ENCODE measurements at places on chromosomes 12 and 14.

DNA sequence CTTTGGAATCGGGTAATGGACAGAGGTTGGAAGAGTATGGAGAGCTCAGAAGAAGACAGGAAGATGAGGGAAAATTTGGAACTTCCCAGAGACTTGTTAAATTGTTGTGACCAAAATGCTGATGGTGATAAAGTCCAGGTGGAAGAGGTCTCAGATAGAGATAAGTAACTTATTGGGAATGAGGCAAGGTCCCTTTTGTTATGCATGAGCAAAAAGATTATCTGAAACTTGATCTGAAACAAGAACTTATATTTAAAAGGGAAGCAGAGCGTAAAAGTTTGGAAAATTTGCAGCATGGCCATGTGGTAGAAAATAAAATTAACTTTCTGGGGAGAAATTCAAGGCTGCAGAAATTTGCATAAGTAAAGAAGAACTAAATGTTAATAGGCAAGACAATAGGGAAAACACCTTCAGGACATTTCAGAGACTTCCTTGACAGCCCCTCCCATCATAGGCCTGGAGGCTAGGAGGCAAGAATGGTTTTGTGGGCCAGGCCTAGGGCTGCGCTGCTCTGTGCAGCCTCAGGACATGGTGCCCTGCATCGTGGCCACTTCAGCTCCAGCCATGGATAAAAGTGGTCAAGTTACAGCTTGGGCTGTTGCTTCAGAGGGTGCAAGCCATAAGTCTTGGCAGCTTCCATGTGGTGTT, 425.7 kb upstream of the PRICKLE1 start:
- DNase-seq: no peak

GRCh38 chr12:57309420-57309819, 58.4 kb upstream of the STAC3 start:
- no peak for DNase-seq

- DNase-seq: no peak
These were observed 178.6 kb downstream of the EFCAB11 start for GRCh38 chr14:89775946-89776345.

- DNase-seq: peak; percentile 17
These were observed 13.4 kb downstream of the CSRNP2 start for GRCh38 chr12:51070004-51070403.

GRCh38 chr12:115273456-115273855, 589.5 kb upstream of the TBX3 start:
- no peak for DNase-seq

- DNase-seq: no peak
These were observed 557.2 kb downstream of the BCL11B start for GRCh38 chr14:98714626-98715425.

DNA sequence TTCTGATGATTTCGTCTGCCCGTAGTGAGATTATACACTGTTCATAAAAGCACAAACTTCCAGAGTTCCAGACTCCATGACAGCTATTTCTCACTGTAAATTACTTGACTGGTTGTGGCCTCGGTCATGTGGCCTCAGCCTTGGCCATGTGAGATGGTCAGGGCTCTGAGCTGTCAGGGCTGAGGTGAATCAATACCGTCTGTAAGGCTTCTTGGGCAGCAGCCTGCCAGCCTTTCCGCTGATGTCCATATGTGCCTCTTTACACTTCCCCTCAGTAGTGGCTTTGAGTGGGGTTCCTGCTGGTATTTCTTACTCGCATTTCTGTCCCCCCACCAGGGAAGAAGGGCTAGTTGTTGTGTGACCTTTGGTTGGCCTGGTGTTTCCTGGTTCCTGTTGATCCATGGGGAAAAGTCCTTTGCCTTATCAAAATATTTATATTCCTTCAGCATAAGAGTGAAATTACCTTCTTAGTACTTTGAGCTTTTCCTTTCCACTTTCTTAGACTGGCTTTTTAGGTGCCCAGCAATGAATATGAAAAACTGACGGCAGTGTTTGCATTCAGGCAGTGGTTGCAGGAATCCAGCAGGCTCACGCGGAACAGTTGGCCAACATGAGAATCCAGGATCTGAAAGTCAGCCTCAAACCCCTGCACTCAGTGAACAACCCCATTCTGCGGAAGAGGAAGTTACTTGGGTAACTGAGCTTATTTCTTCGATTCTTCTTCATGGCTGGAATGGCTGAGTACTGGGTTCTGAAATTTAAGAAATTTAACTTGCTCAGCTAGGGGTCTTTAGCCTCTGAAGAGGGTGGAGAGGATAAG, 46.1 kb downstream of the MAPKAPK5 start:
- no peak for DNase-seq

- DNase-seq: no peak
These were observed 18.2 kb upstream of the SUSD6 start for GRCh38 chr14:69593018-69593677.

GRCh38 chr14:89571491-89571890, 154.5 kb upstream of the FOXN3 start:
- DNase-seq: no peak

GRCh38 chr14:48974994-48975393, 611.2 kb downstream of the RPS29 start:
- no peak for DNase-seq

DNA sequence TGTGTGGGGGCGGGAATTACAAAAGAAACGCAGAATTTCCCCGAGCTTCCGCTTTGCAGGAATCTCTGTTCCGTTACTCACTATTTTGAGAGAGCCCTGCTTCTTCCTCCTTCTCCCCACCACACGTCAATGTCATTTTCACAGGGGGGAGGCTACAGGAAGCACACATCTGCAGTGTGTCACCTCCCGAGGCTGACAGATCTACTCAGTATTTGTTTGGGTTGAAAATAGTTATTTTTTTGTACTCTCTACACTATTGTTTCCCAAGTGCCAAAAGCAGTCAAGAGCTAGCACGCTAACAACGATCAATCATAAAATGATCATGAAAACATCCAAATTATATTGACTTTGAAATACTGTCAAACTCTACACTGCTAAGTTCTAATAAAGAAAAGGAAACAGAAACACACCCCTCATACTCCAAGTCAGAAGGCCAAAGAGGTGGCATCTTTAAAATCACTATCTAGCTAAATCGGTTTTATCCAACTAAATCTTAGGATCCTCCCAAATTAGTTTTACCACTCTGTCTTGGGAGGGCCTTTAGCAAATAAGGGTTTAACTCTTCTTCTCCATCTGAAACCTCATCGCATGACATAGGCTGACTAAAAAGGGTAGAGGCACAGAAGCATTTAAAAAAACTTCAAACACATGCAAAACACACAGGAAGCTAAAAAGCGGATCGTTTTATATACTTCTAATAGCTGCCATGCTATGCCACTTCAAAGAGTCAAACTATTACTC, 51.8 kb downstream of the FOXN3 start:
- peak; percentile 76 for DNase-seq

DNA sequence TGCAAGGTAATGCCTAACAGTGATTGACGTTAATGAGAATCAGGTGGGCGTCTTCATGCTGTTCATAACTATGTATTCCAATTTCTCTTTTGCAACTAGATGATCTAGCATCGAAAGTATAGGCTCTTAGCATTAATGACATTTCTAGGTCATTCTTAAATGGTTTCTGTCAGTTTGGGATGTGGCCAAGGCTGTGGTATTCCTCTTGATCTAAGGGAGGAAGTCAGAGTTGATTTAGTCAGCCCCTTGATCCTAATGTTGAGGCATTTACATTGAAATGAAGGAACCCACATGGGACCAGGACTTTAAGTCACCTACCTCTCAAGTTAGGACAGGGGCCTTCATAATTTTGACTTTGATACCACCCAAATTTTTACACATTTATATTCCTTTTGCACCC, 448.1 kb downstream of the NPAS3 start:
- no peak for DNase-seq

DNA sequence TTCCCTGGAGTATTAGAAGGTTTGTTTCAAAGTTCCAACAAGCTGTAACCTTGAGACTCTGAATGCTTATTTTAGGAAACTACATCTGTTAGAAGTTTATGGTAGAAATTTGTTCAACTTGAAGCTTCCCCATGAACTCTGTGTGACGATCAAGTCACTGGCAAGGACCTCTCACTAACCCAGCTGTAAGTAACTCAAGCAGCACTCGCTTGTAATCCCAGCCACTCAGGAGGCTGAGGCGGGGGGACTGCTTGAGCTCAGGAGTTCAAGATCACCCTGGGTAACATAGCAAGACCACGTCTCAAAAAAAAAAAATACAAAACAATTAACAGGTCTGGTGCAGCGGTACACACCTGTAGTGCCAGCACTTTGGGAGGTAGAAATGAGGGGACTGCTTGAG, 25.6 kb downstream of the TESC start:
- no peak for DNase-seq

GRCh38 chr14:78673845-78674244, 503.7 kb downstream of the NRXN3 start:
- DNase-seq: no peak

GRCh38 chr12:125487336-125487735, 422.1 kb downstream of the AACS start:
- no peak for DNase-seq

DNA sequence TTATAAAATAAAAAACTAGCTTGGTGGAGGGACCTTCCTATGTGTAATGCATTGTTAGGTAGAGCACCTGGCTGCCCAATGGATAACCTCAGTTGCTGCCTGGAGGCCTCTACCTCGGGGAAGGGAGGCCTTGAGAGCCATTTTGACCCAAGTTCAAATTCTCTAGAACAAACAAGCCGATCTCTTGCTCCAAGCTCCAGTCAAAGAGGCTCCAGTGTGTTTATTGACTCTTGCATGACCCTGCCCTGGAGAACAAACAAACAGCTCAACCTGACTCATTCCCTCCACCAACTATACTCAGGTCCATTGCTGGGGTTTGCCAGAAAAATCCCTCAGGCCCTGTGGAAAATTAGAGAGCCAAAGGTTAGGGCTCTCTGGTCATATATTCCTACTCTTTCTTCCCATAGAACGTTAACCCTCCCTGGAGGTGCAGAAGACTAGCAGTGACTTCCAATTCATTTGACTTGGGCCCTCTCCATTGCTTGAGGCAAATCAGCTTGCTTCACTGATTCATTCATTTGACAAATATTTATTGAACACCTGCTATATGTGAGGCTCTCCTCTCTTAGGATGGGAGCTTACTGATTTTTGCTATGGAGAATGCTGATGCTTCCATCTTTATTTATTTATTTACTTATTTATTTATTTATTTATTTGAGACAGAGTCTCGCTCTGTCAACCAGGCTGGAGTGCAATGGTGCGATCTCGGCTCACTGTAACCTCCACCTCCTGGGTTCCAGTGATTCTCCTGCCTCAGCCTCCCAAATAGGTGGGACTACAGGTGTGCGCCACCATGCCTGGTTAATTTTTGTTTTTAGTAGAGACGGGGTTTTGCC, 73.7 kb upstream of the CISTR start:
- DNase-seq: peak; percentile 76

DNA sequence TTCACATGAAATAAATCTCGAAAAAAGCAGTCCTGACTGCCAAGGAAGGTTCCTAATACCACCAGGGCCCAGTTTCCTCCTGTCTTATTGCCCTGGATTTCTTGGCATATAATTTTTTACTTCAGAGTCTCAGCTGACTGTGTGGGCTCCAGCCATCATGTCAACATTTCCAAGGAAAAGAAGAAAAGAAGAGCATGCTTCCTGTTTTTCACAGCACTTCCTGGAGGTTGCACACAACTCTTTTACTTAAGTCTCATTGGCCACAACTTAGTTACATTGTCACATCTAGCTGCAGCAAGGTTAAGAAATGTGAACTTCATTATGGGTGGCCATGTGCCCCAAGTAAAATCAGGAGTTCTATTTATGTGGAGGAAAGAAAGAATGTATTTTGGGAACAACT, 24.3 kb downstream of the DACT1 start:
- DNase-seq: no peak

- DNase-seq: peak; percentile 78
These were observed 14.8 kb upstream of the PPP1R1A start for GRCh38 chr12:54603173-54603814.

- DNase-seq: peak; percentile 22
These were observed 1.8 kb upstream of the GLIPR1L2 start for GRCh38 chr12:75389061-75389460.

DNA sequence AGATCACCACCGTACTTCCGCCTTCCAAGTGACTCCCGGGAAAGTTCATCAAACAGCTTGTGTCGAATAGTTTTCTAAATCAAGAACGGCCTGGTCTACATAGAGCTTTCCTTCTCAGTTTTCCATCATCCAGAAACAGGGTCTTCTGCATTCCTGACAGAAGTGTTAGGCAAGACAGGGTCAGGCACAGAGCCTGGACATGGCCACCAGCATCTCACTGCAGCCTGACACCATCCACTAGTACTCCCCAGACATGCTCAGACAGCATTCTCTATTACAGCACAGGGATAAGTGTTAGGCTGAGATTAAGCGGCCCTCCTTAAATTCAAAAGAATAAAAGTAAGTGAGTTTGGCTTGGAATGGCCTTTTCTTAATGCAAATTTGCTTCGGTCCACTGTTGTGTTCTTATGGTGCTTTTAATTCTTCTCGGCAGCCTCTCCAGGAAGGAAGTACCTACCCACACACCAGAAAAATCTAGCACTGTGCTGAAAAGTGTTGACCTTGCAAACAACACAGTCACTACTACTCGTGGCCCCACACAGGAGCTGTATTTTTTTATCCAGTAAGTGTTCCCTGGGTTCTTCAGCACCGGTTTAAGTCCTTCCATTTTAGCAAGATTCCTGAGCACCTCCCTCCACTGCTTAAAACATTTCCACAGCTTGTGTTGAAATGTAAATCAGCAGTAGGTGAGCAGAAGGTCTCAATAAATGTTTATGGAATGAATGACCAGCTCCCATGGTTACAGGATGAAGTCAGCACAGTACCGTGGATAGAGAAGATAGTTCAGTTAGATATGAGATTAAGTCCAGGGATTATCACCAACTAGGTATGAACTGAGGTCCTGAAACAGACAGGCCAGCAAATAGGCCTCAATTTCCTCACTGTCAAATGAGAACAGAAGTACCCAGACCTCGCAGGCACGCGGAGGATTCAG, 44.1 kb downstream of the SETD3 start:
- no peak for DNase-seq

- no peak for DNase-seq
These were observed 710.7 kb upstream of the TBX3 start for GRCh38 chr12:115394496-115395220.

GRCh38 chr12:104049903-104050356, at the start of gene GLT8D2:
Gene GLT8D2 (minus strand): TSS chr12:104050187. CDS start chr12:104019648, 30,539 bp downstream.
- DNase-seq: no peak

DNA sequence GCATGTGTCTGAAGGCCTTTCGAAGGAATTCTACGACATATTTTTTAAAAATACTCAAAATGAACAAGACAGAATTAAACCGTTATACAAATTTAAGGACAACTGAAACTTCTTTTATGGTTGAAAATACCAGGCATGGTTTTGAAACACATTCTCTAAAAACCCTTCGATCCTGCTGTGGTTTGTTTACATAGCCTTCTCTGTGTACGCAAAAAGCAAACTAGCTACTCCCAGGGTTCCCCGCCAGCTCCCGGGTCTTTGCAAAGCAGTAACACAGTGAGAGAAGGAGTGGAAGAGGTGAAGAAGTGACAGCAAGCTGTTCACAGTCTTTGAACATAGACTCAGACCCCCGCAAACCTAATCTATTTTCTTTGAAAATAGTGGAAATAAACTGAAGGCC, 2.2 kb upstream of the TC2N start:
- DNase-seq: no peak

GRCh38 chr14:44036248-44036647, 470.8 kb downstream of the FSCB start:
- DNase-seq: no peak

All from SW480 (cell line).